ENCODE measurements at places on chromosomes 3 and 15.

DNA sequence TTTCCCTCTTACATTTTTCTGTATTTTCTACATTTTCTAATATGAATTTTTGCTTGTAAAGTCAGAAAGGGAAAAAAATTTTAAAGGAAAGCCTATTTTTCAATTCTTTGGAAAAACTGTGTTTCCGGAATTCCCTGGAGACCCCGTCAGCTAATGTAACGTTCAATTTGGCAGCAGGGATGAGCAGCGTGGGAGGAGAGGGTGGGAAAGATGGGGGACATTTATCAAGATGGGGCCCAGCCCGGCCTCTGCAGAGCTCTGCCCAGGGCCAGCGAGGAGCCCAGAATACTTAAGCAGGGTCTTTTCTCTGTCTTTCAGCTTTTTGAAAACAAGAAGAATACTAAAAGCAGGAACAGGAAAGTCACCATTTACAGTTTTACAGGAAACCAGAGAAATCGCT, 129.0 kb downstream of the LRRK1 start:
- peak; percentile 13 for DNase-seq

DNA sequence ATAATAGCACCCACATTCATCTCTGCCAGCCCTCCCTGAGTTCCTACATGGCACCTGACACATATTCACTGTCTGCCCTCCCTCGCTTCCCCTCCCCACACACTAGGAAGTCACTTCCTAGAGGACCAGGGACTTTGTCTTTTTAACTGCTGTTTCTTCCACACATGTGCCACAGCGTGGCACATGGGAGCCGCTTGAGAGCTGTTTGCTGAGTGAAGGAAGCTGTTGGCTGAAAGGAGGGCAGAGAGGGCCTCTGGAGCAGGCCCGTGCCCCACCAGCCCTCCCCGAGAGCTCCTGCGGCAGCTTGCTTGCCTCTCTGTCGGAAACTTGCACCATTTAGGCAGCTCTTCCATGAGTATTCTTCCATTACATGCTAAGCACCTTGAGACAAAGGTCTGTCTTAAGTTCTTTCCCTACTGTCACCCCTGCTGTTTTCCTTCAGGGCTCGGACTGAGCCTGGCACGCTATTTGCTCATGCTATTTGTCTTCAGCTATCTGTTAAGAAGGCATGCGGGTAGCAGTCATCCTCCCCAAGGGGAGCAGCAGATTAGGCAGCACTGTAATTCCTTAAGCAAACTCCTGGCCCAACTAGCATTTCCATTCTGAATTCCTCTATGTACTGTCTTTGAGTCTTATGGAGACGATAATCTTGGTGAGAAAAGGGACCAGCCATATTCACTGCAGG, 72.2 kb downstream of the CACNA1D start:
- DNase-seq = no peak

GRCh38 chr3:186417791-186418190, 55.8 kb upstream of the DGKG start:
- DNase-seq = no peak

DNA sequence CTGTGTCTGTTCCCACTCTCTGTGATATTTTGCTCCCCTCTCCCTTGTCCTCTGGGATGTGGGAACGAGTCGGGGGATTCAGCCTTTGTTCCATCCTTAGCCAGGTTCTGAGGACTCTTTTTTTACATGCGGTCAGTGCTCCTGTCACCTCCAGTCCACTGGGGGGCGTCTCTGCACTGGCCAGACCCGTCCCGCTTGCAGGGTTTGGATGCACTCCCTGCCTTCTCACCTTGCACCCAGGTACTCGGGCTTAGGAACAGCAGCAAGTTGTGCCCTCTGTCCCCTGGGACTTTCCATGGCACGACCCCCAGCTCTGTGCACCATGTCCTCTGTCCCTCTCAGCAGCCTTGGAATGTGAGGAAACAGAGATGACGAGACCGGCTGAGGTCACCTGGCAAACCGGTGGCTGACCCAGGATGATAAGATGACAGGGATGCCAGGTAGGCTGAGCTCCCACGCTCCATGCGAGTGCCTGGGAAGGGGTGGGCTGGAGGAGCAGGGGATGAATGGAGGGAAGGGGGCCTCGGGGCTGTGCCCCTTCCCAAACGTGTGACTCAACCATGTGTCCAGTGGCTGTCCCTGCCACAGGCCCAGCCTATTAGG, 27.3 kb upstream of the FGD5 start:
- peak; percentile 64 for DNase-seq

GRCh38 chr3:57179580-57180410, 14.6 kb upstream of the IL17RD start:
- DNase-seq = no peak

GRCh38 chr3:105214590-105214989, 152.1 kb upstream of the ALCAM start:
- DNase-seq = no peak

GRCh38 chr3:13801361-13802204, 78.3 kb downstream of the WNT7A start:
- DNase-seq = no peak

- no peak for DNase-seq
Measured at GRCh38 chr3:44280631-44281030, 38.9 kb downstream of the TOPAZ1 start.

GRCh38 chr3:193491026-193491425, 63.7 kb downstream of the ATP13A4 start:
- DNase-seq = no peak

DNA sequence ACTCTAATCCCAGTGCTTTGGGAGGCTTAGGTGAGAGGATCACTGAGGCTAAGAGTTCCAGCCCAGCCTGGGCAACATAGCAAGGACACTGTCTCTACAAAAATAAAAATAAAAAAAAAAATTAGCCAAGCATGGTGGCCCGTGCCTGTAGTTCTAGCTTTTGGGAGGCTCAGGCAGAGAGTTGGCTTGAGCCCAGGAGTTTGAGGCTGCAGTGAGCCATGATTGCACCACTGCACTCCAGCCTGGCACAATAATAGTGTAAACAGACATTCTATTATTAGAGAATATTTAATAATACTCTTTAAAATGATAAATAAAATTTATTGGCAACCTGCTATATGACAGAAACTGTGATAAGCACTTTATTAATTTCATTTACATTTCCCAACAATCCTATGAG, 908.9 kb downstream of the TUSC7 start:
- DNase-seq = no peak

GRCh38 chr3:110077093-110077492, 739.7 kb upstream of the DPPA4 start:
- DNase-seq = no peak

DNA sequence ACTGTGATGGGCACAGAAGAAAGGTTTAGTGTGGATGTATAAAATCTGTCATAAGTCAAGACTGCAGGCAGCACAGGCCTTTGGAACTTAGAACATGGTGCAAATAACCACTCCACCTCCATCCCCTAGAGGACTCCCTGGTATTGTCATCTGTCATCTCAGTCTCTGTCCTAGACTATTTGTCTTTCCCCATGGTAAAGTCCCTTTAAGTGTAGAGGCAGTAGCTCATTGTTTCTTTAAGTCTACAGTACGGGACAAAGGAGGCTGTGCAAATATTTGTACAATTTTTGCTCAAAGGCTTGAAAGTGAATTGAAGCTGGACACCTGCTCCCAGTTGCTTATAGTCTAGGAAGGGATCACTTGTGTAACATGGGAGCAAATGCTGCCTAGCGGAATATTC, 3.2 kb upstream of the PXYLP1 start:
- no peak for DNase-seq

- no peak for DNase-seq
Measured at GRCh38 chr3:34742151-34742550, 897.2 kb upstream of the ARPP21 start.

- no peak for DNase-seq
Measured at GRCh38 chr3:69095636-69096035, 10.9 kb downstream of the ARL6IP5 start.
